ENCODE measurements at places on chromosomes 3 and 15.

- no peak for DNase-seq
Observed at GRCh38 chr3:193446965-193447602, 68.5 kb upstream of the ATP13A5 start.

- no peak for DNase-seq
Observed at GRCh38 chr15:83462953-83463433, 15.9 kb downstream of the SH3GL3 start.

GRCh38 chr3:71166339-71167240 is 416.9 kb downstream of the FOXP1 start:
- DNase-seq = no peak

DNA sequence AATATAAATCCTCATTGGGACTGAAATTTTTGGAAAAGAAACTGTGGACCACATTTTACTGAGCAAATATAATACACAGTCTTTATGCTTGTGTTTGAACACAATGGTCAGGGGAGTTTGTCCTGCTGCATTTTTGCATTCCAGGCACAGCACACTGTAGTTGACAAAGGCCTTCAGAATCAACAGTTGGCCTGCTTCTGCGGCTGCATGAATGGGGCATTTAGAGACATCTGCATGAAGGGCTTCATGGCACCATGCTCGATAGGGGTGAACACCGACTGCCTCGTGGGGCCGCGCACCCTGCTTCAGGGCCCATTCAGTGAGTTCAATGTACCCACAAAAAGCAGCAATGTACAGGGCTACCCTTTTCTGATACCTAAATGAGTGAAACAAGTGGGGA is 15.4 kb upstream of the COMMD2 start:
- DNase-seq = no peak

DNA sequence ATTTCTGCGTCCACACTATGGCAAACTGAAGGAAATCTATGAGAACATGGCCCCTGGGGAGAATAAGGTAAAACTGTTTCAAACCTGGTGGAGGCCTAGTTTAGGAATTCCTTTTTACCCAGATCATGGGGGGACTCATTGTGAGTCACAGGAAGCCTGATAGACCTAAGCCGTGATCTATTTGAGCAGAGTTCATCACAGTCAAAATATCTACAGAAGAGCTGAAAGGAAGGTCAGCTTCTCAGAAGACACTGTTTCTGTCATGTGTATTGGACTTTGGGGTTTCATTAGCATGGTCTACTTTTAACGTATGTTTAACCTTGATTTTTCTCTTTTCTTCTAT is 1.3 kb downstream of the PSMD2 start:
- no peak for DNase-seq

GRCh38 chr3:138609898-138610266 is 1.3 kb downstream of the FAIM start:
- DNase-seq = no peak

- no peak for DNase-seq
Observed at GRCh38 chr3:16509721-16510619, 3.5 kb downstream of the RFTN1 start.

DNA sequence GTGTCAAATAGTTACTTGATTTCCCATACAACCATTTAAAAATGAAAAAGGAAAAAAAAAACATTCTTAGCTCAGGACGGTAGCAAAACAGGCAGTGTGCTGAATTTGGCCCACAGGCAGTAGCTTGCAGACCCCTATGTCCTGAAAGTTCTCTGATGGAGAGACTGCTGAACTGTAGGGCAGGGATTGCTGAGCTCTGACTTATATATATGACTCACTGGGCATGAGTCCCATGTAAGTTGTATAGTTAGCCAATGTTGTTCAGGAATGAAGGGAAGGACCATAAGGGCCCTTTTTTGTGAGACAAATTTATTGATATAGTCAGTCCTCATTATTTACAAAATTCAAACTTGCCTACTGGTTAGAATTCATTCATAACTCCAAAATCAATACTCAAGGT is 36.9 kb upstream of the FRMD4B start:
- no peak for DNase-seq

DNA sequence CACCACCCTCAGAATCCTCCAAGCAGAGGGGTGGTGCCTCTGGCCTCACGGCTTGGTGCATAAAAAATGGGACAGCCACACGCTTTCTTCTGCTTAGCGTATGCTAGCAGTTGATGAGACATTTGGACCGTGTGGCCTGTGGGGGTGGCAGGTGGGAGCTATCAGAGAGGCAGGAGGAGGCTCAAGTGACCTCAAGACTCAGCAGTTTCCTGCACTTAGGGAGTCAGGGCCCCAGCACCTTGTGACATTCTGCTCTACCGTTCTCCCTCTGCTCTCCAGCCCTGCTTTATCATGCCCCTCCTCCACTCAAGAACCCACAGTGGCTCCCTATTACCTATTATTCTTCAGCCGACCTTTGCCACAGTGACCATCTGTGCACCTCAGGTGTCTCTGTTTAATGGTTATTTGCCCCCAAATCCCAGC is 41.0 kb upstream of the CGNL1 start:
- no peak for DNase-seq

- DNase-seq = no peak
Observed at GRCh38 chr3:102374863-102375634, 59.8 kb upstream of the ZPLD1 start.

DNA sequence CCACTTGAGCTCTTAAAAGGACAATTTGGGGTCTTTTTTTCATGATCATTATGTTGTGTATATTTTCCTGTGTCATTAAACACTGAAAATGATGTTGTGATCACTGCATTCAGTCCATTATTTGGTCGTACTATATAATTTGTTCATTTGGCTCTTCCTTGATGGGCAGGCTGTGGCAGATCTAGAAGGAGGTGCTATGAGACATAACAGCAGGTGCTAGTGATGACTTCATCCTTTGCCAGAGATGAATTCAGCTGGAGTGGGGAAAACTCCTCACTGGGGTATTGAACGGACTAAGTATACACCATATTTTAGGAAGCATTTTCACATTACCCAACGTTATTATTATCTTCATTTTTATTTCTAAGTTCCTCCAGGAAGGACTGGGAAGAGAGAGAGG is 12.0 kb downstream of the CMTM7 start:
- DNase-seq = no peak

GRCh38 chr3:30640851-30641250 is 34.5 kb downstream of the TGFBR2 start:
- DNase-seq = no peak

GRCh38 chr15:49712846-49713450 is 92.1 kb downstream of the DTWD1 start:
- no peak for DNase-seq

DNA sequence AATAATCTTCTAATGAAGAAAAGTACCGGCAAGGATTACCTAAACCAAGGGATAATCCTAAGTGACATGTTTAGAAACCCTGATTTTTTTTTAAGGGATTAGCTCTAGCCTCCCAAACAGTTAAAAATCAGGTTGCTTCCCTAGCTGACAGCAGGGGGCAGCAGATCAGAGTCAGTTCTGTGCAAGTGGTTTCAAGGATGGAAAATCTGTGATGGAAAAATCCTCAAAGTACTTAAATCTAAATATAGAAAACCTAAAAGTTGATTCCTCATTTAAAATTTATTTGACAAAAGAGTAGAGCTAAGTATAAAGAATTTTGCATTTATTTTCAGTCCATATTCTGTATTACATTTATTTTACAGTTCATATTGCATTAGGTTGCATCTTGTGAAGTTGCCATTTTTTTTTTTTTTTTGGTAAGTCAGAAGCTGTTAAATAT is 107.6 kb downstream of the PEX5L start:
- DNase-seq = peak; percentile 43

- no peak for DNase-seq
Observed at GRCh38 chr3:10177737-10178136, 13.0 kb downstream of the IRAK2 start.

DNA sequence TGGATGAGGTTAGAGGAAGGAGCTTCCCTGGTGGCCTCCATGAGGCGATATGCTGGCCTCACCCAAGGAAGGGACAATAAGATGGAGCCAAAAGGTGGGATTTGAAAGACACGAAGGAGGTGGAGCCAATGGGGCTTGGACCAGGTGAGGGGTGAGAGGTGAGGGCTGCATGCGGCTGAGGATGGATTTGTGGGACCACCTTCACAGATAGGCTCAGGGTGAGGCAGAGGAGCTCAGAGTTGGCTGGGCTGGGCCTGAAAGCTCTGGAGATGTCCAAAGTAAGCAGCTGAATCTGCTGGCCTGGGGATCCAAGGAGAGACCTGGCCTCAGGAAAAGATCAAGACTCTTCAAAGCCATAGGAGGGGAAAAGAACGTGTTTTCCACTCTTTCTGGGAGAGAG is 49.8 kb downstream of the EXOG start:
- no peak for DNase-seq

- DNase-seq = no peak
Observed at GRCh38 chr3:3443482-3443881, 264.0 kb upstream of the CRBN start.

GRCh38 chr3:29281094-29281343 is 148 bp downstream of the RBMS3 start:
- DNase-seq = no peak
